GM13976 (cell line): ENCODE measurements at places on chromosomes 12 and 14.

GRCh38 chr14:91068642-91069041 lies 8.2 kb upstream of the RPS6KA5 start:
- DNase-seq: no peak

- no peak for DNase-seq
Measured at GRCh38 chr14:104596451-104596918, 8.1 kb downstream of the TMEM179 start.

DNA sequence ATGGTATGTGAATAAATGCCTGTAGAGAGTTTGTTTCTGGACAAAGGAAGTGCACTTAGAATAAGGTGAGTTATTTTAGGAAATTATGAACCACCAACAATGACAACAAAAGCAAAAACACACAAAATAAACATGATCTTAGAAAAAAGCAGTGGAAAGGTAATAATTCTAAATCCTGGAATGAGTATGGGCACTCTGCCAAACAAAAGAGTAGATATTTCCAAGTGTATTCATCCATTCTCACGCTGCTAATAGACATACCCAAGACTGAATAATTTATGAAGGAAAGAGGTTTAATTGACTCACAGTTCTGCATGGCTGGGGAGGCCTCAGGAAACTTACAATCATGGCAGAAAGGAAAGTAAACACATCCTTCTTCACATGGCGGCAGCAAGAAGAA lies 269.3 kb upstream of the NPAS3 start:
- no peak for DNase-seq

DNA sequence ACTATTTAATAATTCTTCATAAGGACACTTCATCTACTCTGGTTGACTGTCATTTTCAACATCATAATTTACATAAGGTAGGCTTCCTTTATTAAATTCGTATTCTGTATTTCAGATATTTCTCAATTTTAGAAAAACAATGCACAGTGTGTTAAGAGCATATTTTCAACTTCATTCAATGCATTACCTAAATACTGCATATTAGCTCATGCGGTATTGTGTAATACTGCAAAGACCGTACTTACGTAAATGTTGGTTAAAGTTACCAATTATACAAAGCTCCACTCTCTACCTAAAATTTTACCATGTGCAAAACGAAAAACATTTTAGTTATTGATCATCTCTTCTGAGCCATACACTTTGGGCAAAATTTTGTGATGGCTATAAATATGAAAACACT lies 62.8 kb downstream of the EXOC5 start:
- no peak for DNase-seq

DNA sequence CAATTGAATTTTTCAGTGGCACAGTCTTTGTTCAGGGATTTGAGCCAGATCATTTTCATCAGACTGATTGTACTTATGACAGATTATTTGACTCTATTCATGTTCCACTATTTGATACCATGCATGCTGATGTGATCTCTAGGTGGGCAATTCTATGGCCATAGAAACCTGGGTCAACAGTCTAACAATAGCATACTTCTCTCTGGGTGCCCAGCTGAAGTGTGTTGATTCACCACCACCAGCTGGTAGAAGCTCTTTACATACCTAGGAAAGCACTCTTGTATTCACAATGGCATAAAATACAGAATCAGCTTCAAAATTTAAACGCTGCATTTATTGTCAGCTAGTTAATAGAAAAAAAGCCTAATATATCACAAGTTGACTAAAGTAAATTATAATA lies 90.2 kb upstream of the TMTC2 start:
- no peak for DNase-seq

- DNase-seq: no peak
Measured at GRCh38 chr12:9636150-9636850, 28.6 kb upstream of the KLRB1 start.

- no peak for DNase-seq
Measured at GRCh38 chr12:19746471-19746870, 307.2 kb downstream of the AEBP2 start.

GRCh38 chr12:96170328-96170727 lies 23.8 kb upstream of the ELK3 start:
- no peak for DNase-seq
